ENCODE measurements at places on chromosomes 1 and 21.

GRCh38 chr1:89721351-89721750 is 88.4 kb downstream of the LRRC8C start:
- no peak for DNase-seq

GRCh38 chr1:26853156-26853555 is 9.8 kb upstream of the SFN start:
- DNase-seq: peak; percentile 67

DNA sequence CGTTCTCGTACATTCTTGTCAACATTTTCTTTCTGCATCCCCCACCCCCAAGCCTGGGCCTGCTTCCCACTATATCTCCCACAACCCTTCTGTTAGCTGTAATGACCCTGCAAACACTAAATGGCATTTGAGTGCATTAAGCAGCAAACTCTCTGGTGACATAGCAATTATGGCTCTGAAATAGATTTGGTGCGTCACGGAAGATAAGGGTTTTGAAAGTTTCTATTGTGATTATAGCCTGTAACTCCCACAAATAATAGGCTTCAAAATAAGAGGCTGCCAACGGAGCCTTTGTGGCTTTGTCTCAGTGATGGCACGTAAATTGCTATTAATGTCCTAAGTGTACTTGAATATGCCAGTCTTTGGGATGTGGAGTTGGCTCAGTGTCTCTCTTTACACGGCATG is 277.6 kb downstream of the PBX1 start:
- DNase-seq: no peak

GRCh38 chr1:8122160-8122476 is 96.0 kb upstream of the ERRFI1 start:
- DNase-seq: no peak

DNA sequence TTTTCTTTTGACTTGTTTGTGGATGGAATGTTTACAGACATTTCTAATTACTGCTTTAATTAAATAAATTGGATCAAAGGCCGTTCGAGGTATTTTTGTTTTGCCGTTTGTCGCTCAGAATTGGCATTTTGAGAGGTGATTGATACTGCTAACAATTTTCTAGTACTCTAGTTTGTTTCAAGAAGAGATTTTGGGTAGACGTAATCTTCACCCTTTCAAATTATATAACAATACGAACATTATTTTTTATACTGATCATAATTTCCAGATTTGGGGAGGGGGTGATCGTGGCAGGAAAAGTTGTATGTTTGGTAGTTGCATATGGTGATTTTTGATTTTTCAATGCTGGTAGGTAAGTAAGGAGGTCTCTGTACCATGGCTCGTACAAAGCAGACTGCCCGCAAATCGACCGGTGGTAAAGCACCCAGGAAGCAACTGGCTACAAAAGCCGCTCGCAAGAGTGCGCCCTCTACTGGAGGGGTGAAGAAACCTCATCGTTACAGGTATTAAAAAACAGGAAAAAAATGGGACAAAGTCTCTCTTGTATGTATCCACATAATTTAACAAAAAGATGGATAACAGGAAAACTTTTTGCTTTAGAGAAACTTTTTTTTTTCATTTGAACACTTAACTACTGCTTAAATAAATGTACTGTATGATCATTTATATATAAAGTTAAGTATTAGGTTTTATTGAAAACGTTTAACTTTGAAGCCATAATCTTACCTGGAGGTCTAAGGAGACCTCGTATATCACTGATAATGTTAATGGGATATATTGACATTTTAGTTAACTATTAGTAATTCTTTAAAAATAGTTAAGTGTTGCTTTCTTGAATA is 1.7 kb downstream of the H3-3A start:
- DNase-seq: no peak

- DNase-seq: no peak
Observed at GRCh38 chr1:24486331-24487065, 16.1 kb upstream of the RCAN3 start.

- DNase-seq: no peak
Observed at GRCh38 chr1:168161459-168161858, 17.3 kb upstream of the TIPRL start.

DNA sequence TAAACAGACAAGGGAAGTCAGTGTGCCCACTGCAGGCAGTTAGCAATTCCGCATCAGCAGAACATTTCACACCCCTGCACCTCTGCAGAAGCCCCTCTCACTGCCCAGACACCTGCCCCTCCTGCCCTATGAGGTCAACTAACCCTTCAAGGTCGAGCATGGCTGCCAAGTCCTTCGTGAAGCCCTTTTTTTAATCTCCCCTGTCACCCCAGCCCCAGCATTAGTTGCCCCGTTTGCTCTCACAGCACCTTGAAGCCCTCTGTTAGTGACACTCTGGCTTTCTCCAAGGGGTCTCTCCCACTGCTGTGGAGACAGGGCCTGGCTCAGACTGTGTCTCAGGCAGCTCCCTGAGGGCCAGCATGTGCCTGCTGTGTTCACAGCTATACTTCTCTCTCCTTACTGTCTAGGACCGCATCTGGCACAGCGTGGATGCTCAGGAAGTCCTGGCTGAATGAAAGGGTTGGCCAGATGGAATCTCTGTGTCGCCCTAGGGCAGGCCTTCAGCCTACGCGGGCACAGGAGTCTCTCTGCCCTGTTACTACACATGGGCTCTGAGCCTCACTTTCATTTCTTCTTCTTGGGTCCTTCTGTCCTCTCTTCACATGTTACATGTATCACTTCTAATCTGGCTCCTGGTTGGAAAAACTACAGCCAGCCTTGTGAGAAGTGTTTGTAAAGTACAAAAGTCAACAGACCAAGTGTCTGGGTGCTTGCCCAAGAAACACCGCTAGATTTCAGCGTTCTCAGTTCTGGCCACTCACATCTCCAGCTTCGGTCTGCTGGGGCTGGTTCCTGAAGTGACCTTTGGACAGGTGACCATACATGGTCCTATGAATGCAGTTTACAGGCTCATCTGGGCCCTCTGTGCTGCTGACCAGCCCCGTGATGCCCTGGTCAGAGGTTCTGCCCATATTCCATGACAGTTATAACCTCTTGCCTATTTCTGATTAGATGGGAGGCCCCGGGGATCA is 19.7 kb downstream of the SLC2A1 start:
- DNase-seq: no peak

DNA sequence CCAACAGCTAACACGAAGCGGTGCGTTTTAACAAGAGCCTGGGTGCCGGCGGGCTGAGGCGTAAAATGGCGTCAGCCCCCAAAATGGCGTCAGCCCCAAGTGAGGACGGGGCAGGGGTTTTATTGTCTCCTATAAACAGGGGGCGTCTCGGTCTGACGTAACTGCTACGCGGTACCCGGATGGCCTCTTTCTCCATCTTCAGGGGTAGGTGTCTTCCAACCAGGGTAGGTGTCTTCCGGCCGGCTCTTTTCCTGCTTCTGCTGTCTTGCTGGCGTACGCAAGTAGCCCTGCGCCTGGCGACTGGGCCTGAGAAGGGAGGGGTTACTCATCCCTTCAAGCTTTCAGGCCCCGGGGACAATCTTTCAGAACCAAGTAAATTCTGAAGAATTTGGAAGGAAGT is 45.3 kb downstream of the LGR6 start:
- DNase-seq: no peak

DNA sequence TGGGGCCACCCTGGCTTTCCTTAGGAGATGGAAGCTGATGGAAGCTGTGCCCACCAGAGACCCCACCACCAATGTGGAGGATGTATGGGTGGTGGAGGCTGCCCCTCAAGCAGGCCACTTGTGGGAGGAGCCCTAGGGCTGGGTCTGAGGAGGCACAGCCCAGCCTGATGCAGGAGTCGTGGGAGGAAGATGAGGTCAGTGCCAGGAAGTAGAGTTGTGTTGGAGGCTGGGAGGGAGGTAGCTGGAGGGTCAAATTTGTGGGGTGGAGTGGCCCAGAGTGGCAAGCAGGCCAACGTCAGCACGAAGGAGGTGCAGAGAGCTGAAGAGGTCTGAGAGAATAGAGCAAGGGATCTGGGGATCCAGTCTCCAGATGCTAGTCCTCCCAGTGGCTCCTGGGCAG is 119.0 kb upstream of the USP24 start:
- no peak for DNase-seq

- no peak for DNase-seq
Observed at GRCh38 chr1:22524481-22524880, 38.8 kb upstream of the EPHA8 start.

DNA sequence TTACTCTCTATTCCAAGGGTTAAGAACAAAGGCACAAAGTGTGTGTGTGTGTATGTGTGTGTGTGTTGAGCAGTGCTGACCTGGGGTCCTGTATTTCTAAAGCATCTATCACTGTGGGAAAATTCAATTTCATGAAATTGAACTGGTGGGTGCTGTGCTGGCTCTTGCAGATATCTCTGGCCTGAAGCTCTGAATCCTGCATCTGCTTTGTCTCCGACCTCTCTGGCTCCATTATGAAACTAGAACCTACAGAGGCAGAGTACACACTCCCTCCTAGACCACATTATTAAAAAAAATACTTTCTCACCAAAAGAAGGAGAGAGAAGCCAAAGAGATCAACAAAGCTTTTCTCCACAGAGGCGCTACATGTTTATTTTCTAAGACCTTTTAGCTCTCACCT is 88.4 kb upstream of the PDE4B start:
- no peak for DNase-seq

DNA sequence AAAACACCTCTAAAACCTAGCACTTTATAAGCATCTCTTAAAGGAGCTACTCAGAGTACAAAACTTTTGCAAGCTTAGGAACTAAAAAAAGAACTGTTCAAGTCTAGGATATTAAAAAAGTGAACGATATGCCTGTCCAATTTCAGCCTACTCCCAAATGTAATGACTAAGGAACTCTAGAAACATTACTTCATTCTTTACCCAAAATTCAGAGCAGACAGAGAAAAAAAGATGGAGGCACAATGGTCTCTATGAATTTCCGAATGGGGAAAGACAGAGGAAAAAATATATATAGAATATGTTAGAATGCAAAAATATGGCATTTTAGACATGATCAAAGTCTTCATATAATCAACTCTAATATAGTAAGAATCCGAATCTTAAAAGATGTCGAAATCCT is 61.2 kb downstream of the TP53BP2 start:
- no peak for DNase-seq

- DNase-seq: no peak
Observed at GRCh38 chr1:167798952-167799351, 77.2 kb downstream of the MPZL1 start.

DNA sequence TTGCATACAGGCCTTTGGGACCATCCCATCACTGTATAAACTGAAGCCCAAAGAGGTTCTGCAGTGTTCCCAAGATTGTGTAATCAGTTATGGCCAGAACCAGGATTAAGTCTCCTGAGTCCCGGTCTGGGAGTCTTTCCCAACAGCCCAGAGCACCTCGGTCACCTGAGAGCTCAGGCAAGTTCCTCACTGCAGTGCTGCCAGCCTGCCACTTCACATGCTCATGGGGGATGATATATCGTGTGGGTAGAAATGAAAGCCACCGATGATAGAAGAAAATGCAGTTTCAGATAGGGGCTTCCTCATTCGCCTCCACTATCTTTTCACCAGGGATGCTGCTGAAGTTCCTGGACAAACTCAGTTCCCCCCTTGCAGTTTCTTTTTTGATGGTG is 30.4 kb downstream of the FHAD1 start:
- DNase-seq: no peak

- no peak for DNase-seq
Observed at GRCh38 chr1:39149509-39149908, 55.0 kb upstream of the MACF1 start.

DNA sequence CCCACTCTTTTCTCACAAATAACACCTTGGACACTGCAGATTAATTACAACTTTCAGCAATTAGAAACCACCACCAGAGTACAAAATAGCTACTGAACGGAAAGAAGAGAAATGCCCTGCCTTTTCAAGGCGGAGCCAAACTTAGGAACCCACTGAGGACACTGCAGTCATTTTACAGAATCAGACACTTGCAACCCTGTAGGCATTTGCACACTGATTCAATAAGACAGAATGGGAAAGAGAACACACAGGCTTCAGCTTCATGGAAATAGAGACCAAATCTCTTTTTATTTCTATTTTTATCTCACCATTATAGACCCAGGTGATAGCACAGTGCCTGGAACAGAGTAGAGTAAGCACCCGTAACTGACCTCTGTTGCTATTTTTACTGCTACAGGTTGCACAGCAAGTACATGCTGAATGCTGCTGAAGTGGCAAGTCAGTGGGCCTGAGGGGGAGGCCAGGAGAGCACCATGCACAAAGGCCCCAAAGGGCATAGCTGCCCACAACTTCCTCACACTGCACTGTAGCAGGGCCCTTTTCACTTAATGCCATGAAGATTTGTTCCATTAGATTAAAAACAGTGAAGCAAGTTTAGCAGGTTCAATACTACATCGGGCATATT is 50.7 kb upstream of the EDARADD start:
- no peak for DNase-seq

GRCh38 chr1:9031484-9032259 is 5.4 kb upstream of the SLC2A7 start:
- no peak for DNase-seq

DNA sequence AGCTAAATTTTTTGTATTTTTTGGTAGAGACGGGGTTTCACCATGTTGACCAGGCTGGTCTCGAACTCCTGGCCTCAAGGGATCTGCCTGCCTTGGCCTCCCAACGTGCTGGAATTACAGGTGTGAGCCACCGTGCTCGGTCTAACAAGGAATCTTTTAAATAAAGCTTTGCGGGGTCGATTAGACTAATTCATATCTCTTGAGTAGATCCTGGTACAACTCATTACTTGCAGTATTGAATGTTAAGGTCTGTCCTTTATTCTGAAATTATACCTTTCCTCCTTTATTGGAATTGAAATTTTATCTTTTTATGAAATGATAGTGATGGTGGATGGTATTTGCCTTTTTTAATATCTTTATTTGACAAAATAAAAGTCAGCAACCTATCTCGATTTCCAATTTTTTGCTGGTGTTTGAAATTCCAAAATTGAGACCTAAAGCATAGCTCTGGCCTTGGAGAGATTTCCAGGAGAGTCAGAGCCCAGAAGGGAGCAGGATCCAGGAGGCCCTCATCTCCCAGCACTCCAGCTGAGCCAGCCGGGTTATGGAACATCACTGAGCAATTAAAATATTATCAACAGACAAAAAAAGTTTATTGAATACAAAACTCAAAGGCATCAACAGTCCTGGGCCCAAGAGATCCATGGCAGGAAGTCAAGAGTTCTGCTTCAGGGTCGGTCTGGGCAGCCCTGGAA is 4.7 kb downstream of the S100A2 start:
- DNase-seq: no peak

DNA sequence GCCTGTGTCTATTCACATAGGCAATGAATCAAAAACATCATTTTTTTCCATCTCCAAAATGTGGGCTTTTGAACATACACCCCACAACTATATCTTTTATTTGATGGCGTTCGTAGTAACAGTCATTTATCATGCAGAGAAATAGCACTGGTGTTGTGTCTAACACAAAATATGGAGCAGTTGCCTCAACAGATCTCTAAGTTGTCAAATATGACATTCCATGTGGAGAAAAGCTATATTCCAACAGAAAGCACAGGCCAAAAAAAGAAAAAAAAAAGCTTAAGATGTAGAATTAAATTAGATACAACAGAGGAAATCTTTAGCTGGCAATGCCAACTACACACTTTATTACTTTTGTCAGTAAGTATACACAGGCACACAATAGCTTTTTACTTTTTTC is 411.7 kb downstream of the BRINP3 start:
- no peak for DNase-seq

- DNase-seq: no peak
Observed at GRCh38 chr1:119862276-119862675, 34.0 kb downstream of the ADAM30 start.

All from activated T-helper 9 cell treated with anti-CD3 and anti-CD28 coated beads, Interleukin-2, amount 50 U/mL, for 16 hours (primary cell).